ENCODE measurements at places on chromosomes 7 and 10. TPM values are rescaled to one million over a fixed set of nuclear protein-coding genes. Genes with fewer than 3 reads are reported as not detected.

DNA sequence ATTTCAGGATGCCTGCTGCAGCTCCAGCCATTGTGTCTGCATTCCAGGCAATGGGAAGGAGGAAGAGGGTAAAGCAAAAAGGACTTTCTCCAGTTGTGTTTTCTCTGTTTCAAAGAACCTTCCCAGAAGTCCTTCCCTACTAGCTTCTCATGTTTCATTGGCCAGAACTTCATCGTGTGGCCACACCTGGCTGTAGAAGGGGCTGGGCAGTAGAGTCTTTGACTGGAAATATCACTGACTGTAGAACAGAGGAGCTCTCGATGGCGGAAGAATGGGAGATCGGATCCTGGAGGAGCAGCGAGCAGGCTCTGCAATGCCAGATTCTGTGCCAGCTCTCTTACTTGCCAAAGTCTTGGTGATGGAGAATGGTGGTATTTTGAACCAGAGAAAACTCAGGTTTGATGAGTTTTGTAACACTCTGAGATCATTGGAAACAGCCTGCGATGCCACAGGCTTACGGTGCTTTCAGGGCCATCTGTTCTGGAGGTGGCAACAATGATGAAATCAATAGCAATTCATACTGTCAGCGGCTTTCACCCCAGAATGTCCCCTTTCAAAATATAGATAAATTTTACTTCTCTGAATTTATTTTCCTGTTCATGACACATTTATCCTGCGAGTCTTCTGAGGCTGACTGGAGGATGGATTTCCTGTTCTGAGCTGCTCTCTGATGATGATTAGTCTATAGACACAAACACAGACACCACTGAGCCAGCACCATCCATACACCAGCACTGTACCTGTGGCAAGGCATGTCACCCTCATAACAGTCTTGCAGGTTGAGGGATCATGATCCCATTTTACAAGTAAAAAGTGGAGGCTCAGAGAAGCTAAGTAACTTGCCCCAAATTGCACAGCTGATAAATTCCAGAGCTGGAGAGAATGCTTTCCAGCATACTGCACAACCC, 204.2 kb downstream of the EMX2 start:
- H3K36me3 ChIP-seq = no peaks in the 10 kb centered on the region
- DNase-seq = no peak
- no peak overlapping the region for H3K4me3 ChIP-seq
- peaks cover 3% of the 10 kb centered on the region for H3K27me3 ChIP-seq
- H3K27ac ChIP-seq = no peak overlapping the region

- H3K4me3 ChIP-seq = no peak overlapping the region
- H3K27me3 ChIP-seq = peaks cover 10% of the 10 kb centered on the region
- no peaks in the 10 kb centered on the region for H3K36me3 ChIP-seq
- peaks cover 7% of the 10 kb centered on the region for H3K4me1 ChIP-seq
- no peak overlapping the region for H3K27ac ChIP-seq
- DNase-seq = no peak
Measured at GRCh38 chr7:93014410-93014809, 103.4 kb downstream of the SAMD9 start.

DNA sequence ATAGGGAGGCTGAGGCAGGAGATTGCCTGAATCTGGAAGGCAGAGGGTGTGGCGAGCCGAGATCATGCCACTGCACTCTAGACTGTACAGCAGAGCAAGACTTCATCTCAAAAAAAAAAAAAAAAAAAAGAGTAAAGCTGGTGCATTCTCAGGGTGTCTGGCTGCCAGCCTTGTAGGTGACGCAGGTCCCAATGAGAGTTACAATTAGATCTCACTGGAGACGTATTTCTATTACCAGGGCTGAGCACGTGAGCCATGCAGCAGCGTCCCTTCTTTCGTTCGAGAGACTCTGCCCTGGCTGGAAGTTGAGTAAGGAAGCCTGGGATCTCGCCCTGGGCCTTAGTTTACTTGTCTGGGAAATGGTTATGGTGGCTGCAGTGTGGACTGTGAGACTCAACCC, 22.4 kb upstream of the ZMIZ1 start:
- no peak overlapping the region for H3K27ac ChIP-seq
- H3K4me1 ChIP-seq = peaks cover 20% of the 10 kb centered on the region
- peaks cover 15% of the 10 kb centered on the region for H3K27me3 ChIP-seq
- peaks cover 2% of the 10 kb centered on the region for H3K36me3 ChIP-seq

GRCh38 chr7:122300956-122301833, 3.4 kb downstream of the FEZF1 start:
- no peak for DNase-seq
- no peaks in the 10 kb centered on the region for H3K36me3 ChIP-seq
- no peak overlapping the region for H3K4me3 ChIP-seq
- no peak overlapping the region for H3K27ac ChIP-seq

GRCh38 chr7:70459546-70459945, 672.4 kb upstream of the GALNT17 start:
- no peak for DNase-seq
- H3K27me3 ChIP-seq = peaks cover 1% of the 10 kb centered on the region
- H3K4me1 ChIP-seq = peaks cover 9% of the 10 kb centered on the region
- no peak overlapping the region for H3K27ac ChIP-seq

DNA sequence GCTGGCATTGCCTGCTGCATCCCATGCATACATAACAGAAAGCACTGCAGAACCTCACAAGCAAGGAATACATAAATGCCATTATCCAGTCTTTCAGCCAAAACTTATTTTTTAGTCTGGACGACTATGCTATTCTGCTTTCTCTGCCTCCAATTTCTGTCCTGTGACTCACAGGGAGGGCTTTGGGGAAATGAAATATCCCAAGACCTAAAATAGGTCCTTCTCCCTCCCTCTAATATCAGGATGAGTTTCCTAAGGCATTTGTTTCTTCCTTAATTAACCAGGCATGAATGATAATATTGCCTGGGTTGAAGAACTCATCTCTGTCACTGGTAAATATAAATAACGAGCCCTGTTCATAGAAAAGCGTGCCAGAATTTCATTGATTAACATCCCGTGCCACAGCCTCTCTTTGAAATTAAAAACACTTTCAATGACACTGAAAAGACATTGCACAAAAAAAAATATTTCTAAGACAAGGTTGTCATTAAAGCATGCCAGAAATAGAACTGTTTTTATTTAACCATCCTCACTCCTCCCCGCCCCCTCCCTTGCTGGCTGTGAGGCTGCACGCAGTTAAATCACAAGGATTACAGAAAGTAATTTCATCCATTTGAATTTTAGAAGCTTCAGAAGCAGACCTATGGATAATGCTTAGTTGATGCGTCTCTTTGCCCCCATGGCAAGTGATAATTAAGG, 103.0 kb upstream of the ANKRD1 start:
- H3K36me3 ChIP-seq = peaks cover 4% of the 10 kb centered on the region
- H3K27ac ChIP-seq = no peak overlapping the region
- no peak for DNase-seq
- H3K4me3 ChIP-seq = no peak overlapping the region
- H3K4me1 ChIP-seq = peaks cover 2% of the 10 kb centered on the region

GRCh38 chr7:98051118-98051744, 55.4 kb upstream of the LMTK2 start:
- H3K4me1 ChIP-seq = peaks cover 2% of the 10 kb centered on the region
- H3K27ac ChIP-seq = no peak overlapping the region
- no peak overlapping the region for H3K4me3 ChIP-seq
- no peaks in the 10 kb centered on the region for H3K36me3 ChIP-seq
- peaks cover 9% of the 10 kb centered on the region for H3K27me3 ChIP-seq

DNA sequence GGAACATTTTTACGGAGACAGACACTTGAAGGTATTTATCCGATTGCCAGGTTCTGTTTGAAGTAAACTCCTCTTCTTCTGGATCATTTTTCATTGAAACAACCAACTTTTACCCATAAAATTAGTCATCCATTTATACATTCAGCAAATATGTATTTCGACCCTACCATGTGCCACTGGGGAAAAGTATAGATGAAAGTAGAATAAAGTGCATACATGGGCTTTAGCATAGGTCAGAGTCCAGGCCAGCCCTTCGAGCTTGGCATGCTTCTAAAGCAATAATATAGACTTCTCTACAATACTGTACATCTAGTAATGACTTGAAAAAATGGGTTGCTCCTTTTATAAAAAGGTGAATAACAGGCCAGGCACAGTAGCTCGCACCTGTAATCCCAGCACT, 10.1 kb downstream of the SLC25A16 start:
- peaks cover 1% of the 10 kb centered on the region for H3K4me1 ChIP-seq
- no peak overlapping the region for H3K27ac ChIP-seq
- DNase-seq = no peak
- H3K27me3 ChIP-seq = no peaks in the 10 kb centered on the region

DNA sequence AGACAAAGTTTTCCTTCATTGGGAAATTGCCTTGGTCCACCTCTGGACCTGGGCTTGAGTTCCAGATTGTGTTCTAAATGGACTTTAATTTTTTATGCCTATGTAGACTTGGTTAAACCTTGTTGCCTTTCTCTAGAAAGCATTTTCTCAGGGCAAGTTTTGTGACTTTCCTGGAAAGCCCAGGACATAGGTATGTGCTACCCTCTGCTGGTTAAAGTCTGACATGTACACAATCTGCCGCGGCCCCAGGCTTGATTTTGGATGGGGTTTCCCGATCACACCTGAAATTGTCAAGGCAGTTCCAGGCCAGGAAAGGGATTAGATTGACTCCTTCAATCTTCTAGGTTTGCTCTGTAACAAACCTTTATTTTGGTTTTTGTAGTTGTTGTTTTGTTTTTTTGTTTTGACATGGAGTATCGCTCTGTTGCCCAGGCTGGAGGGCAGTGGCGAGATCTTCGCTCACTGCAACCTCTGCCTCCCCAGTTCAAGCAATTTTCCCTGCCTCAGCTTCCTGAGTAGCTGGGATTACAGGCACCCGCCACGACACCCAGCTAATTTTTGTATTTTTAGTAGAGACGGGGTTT, 14.1 kb upstream of the AKR1B10 start:
- no peaks in the 10 kb centered on the region for H3K36me3 ChIP-seq
- no peak overlapping the region for H3K27ac ChIP-seq
- no peak for DNase-seq

DNA sequence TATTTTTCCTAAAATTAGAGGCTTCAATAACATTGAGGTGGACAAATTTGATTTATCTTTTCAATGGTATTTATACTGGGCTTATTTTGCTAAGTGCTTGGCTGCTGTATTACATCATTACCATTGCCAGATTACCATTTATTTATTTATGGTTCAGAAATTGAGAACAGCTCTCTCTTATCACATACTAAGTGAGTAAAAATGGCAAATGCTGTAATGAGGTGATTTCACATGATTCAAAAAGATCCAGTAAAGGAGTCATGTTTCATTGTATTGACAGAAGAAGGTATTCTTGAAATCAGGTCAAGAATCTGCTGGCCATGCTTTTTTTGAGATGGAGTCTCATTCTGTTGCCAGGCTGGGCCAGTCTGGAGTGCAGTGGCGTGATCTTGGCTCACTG, 322.6 kb downstream of the KIF20B start:
- H3K27ac ChIP-seq = no peak overlapping the region
- DNase-seq = no peak
- H3K4me1 ChIP-seq = no peaks in the 10 kb centered on the region
- no peaks in the 10 kb centered on the region for H3K27me3 ChIP-seq
- no peak overlapping the region for H3K4me3 ChIP-seq

GRCh38 chr7:24783698-24784097, 26.4 kb upstream of the GSDME start:
- peaks cover 20% of the 10 kb centered on the region for H3K36me3 ChIP-seq
- H3K4me3 ChIP-seq = no peak overlapping the region
- H3K4me1 ChIP-seq = no peaks in the 10 kb centered on the region

DNA sequence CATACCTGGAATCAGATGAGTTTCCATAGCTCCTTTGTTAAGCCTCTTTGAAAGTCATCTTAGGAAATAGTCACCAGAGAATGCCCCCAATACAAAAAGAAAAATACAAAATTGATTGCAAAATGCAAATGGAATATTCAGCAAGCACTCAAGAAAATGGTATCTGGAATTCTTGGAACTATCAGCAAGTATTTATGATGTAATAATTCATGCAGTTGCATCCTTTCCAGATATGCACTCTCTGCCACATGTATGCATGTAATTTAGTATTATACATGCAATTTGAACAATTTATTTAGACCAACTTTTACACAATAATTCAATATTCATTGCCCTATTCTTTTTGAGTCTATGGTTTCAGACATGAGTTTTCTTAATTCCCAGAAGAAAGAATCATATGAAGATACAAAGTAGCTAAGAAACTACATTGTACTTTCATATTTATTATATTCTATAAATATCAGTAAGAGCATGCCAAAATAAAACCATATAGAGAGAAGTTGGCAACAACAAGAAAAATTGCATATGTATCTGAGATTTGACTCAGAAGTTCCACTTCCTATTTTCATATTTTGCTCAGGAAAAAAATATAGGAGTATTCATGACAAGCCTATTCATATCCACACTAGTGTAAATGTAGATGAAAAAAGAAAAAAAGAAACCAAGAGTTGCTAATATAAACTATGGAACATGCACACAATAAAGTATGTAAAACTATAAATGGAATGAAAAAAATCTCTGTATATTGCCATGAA, 338.5 kb downstream of the SEMA3D start:
- no peak overlapping the region for H3K4me3 ChIP-seq
- no peak overlapping the region for H3K27ac ChIP-seq
- no peak for DNase-seq
- no peaks in the 10 kb centered on the region for H3K4me1 ChIP-seq

GRCh38 chr10:97701438-97702069, 12.0 kb upstream of the MARVELD1 start:
- H3K27ac ChIP-seq = no peak overlapping the region
- no peak overlapping the region for H3K4me3 ChIP-seq
- no peaks in the 10 kb centered on the region for H3K36me3 ChIP-seq

DNA sequence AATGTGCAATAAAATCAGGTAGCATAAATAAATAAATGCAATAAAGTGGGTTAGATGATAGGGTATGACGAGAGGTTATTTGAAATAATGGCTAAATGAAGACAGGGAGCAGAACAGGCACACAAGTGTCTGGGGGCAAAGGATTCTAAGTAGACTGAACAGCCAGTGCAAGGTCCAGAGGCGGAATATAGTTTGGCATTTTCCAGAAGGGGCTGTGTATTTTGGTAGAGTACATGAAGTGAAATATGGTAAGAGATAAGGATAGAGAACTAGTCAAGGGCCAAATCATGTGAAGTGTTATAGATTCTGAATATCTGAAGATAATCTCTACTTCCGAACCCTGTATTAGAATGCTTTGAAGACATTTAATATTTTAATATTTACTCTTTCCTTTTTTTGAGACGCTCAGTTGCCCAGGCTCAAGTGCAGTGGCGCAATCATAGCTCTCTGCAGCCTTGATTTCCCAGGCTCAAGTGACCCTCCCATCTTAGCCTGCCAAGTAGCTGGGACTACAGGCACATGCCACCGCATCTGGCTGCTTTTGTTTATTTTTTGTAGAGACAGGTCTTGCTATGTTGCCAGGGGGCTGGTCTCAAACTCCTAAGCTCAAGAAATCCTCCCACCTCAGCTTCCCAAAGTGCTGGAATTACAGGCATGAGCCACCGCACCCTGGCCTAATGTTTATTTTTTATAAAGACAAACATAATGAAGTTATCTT, 44.4 kb upstream of the CD36 start:
- no peak for DNase-seq
- no peak overlapping the region for H3K4me3 ChIP-seq
- H3K27ac ChIP-seq = no peak overlapping the region
- no peaks in the 10 kb centered on the region for H3K4me1 ChIP-seq

- H3K36me3 ChIP-seq = no peaks in the 10 kb centered on the region
- peaks cover 5% of the 10 kb centered on the region for H3K4me1 ChIP-seq
- H3K27ac ChIP-seq = no peak overlapping the region
- no peak overlapping the region for H3K4me3 ChIP-seq
- DNase-seq = no peak
Measured at GRCh38 chr7:104921596-104921995, 92.4 kb upstream of the KMT2E start.

TUBB8 gene
- not detected for total RNA-seq

C7orf57 gene
- 0.14 TPM for total RNA-seq

FAM237B gene
- total RNA-seq = not detected

CDH23 gene
- total RNA-seq = 5.3 TPM

ENO4 gene
- total RNA-seq = not detected

CALHM3 gene
- 0.17 TPM for total RNA-seq

STYXL1 gene
- 30.3 TPM for total RNA-seq

TRUB1 gene
- 12.3 TPM for total RNA-seq

GLI3 gene
- total RNA-seq = 1.3 TPM

NME8 gene
- not detected for total RNA-seq

MEOX2 gene
- not detected for total RNA-seq
